ENCODE measurements at places on chromosomes 5 and 9.

DNA sequence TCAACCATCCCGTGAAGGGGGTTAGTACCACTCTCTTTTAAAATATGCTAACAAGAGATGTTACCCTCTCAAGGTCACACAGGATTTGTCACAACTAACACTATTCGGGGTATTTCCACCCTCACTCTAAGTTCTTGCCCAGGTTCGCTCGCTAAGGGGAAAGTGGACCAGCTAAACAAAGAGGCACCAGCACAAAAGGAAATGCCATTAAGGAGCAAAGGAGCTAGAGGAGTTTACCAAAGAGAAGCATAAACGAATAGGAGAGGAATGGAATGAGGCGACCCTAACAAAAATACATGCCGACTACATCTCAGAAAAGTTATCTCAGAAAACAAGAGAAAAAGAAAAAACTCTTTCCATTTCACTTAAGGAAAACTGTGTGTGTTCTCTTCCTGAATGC is 170.9 kb downstream of the DCP2 start:
- no peak for DNase-seq

DNA sequence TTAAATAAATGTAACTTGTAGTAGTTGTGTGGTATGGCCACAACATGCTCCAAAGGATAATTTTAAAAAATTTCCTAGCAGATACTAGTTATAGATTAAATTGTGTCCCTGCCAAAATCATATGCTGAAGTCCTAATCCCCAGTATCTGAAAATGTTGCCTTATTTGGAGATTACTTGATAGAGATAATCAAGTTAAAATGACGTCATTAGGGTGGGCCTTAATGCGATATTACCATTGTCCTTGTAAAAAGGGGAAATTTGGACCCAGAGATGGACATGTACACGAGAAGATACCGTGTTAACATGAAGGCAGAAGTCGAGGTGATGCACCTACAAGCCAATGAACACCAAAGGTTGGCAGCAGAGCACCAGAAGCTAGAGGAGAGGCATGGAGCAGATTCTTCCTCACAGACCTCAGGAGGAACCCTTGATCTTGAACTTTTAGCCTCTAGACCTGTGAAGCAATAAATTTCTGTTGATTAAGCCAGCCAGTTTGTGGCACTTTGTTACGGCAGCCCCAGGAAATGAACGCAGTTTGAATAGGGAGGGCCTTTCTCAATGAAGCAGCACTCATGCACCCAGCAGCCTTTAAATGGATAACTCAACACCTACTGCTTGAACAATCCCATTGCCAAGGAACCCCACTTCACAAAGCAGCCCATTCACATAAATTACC is 148.9 kb downstream of the ARHGAP26 start:
- DNase-seq = no peak

- DNase-seq = no peak
Measured at GRCh38 chr9:13278023-13278367, 1.5 kb downstream of the MPDZ start.

DNA sequence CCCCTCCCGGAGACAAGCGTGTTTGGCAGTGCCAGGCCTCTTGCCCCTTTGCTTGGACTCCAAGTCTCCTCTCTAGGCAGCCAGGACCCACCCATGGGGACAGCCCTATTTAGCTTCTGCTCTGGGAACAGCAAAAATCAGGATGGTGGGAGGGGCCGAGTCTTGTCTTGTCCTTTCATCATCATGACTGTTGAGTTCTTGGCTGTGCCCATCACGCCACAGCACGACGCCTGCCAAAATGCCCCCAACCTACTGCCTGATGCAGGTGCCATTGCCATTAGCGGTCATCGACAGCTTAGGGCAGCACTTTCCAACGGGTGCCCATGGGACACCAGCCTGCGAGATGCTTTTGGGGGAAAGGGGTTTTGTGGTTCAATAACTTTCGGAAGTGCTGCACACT is 18.9 kb downstream of the PLPP7 start:
- DNase-seq = no peak

DNA sequence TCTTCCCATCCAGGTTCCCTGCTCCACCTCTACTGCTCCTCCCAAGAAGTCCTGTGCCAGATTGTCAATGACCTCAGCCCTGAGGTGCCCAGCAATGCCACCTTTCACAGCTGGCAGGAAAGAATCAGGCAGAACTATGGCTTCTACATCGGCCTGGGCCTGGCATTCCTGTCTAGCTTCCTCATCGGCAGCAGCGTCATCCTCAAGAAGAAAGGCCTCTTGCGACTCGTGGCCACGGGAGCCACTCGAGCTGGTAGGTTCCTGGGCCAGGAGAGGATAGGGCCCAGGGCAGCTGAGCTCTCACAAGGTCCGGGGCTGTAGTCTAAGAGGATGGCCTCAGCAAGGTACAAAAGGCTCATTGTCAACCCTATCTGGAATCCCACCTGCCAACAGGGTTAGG is 3.1 kb downstream of the NIPAL4 start:
- DNase-seq = no peak

DNA sequence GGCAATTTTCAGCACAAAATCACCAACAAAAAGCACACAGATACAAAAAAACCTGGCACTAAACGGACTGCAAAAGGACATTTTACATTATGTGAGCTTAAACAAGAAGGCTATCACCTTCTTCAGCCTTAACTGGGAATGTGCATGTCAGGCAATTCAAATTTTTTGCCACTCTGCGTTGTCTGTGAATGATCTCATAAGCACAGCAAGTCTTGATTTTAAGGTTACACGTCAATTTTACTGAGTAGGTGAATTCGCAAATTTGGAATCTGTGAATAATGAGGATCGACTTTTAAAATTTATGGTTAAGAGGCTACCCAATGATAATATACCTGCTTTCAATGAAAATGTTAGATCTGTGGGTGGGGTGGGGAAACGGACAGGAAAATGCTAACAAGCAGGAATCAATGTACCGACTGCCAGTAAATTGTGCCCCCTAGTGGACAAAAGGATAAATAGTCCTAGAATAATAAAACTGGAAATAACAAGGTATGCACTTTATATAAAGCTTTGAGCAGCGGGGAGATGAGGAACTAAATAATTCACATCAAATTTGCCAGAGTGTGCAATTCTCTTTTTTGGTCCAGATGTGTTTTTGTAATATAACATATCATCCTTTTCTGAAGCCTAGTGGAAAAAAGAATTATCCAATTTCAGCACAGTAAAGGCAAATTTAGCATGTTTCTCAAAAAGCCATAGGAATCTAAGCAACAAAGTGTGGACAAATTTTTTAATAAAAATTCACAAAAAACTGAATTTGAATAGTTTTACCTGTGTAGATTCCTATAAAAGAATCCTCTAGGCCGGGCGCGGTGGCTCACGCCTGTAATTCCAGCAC is 20.5 kb downstream of the EQTN start:
- DNase-seq = no peak

DNA sequence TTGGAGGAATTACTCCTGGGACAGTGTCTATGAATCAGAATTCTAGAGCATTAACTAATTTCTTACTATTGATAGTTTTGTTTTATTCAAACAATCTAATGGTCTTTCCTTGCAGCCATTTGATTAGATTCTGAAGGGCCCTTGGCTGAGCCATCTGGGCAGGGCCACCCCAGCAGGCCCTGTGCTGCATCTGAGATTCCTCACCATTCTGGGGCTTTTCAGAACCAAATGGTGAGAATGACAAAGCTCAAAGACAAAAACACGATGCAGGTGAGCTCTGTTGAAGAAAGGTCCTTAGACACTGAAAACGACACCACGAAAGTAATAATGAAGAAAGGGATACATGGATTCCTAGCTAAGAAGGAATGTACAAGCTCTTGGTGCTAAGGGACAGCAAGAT is 321.0 kb upstream of the IRX4 start:
- DNase-seq = no peak

GRCh38 chr9:132931178-132931735 is 13.2 kb downstream of the TSC1 start:
- DNase-seq = no peak

GRCh38 chr9:78472111-78472510 is 175.2 kb downstream of the PSAT1 start:
- no peak for DNase-seq

- DNase-seq = no peak
Measured at GRCh38 chr9:135719472-135719871, 17.5 kb downstream of the KCNT1 start.

DNA sequence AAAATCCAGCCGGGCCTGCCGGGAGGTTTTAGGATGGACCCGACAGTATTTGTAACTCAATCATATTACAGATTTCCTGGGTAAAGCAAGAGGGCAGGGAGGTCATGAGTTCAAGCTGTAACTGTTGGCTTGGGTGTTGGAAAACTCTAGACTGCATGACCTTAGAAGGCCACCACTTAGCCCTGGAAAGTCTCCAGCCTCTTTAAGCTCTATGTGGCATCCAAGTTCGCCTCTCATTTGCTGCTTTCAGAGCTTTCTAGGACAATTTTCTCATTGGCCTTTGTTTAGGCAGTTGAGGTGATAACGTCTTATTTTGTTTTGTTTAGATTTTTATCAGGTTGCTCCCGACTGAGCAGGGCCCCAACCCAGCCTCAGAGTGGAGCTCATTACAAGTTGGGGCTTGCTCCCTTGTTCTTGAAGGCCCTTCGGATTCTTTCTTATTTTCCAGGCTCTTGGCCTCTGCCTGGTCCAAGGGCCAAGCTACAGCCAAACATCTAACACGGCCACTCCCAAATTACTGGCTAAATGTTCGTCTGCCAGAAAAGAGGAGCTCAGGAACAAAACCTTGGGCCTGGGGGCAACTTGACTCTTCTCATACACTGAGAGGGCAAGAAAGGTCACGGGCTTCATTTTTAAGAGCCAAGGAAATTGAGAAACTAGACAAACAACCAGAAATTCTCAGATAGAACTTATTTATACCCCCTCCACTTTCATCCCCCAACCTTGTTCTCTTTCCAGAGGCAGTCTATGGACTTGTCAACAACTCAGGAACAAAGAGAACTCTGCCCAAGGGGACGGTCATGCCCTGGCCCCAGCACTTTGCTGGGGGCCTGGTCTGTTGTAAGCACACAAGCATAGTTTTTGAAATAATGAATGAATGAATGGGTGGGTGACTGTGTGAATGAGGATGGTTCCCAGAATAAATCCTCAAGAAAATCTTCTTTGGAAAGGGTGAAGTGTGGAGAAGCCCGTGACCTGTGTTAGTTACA is 526.9 kb downstream of the BNC2 start:
- DNase-seq = no peak

- no peak for DNase-seq
Measured at GRCh38 chr5:97377582-97377981, 194.5 kb upstream of the RIOK2 start.

DNA sequence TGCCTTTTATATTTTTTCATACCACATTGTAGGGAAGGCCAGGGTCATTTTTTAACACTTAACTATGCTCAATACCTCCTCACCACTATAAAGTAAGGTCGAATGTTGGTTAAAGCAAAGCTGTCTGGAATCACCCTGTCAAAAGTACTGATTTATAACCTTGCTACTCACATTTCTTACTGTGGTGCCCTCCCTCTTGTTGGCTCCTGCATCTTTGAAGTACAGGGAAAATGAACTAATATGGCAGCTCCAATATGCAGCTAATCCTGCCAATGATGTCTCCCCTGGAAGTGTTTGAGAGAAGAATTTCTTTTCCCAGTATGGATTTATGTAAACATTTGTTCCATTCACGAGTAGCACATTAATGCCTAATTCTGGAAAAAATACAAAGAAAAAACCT is 108.4 kb upstream of the RPS23 start:
- DNase-seq = no peak

DNA sequence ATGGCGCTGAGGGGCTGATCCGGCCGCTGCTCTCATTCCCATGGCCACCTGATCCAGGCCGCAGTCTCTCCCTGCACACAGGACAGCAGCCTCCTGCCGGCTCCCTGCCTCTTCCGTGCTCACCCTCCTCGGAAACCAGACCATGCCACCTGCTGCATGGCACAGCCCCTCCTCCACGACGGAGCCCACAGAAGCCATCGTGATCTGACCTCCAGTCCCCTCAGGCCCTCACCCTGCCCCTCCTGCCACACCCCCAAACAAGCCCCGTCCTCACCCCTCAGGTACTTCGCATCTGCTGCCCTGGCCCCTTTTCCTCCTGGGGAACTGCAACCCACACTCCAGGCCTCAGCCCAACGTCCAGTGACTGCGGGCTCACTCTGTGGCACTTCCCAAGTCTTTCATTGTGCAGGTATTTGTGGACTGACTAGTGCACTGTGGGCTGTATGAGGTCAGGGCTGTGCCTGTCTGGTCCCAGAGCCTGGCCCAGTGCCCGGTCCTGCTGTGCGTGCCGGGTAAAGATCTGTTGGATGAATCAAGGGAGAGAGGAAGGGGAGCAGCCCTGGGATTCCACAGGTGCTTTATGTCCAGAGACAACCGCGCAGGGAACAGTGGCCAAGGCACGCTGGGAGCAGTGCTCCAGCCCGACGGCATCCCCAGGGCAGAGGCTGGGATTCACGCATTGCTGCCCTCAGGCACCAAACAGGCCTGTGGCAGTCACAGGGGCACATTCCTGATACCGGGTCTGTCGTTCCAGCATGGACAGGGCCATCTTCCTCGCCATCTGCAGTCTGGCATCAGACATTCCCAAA is 86.1 kb downstream of the ADAMTS2 start:
- peak; percentile 4 for DNase-seq

DNA sequence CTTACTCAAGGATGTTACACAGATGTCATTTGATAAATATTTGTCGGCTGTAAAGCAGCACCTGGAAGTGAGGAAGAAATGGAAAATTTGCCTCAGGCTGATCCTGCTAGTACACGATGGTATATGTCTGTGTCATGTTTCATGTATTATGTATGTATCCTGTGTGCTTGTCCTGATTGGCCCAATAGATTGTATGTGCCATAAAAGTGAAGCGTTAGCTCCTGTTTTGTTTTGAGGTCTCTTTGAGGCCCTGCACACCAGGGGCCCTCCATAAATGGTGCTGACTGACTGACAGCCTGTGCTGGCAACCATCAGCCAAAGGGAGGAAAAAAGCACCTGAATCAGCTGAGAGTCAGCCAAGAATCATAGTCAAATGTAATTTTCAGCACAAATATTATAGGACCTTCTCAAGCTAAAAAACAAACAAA is 11.8 kb upstream of the LNPEP start:
- DNase-seq = no peak

DNA sequence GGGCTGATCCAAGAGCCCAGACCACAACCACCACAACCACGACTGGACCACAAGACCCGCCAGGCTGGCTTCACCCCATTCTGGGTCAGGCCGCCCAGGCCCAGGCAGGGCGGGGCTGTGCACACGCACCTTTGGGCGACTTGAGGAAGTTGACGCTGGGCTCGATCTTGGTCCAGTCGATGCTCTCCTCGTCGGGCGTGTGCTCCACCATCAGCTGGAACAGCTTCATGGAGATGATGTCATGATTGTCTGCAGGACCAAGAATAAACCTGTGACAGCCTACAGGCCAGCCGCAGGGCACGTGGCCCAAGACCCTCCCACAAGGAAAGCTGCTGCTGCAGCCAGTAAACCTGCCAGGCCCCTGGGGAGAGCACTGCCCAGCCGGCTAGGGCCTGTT is 17.3 kb downstream of the LMAN2 start:
- DNase-seq = no peak

DNA sequence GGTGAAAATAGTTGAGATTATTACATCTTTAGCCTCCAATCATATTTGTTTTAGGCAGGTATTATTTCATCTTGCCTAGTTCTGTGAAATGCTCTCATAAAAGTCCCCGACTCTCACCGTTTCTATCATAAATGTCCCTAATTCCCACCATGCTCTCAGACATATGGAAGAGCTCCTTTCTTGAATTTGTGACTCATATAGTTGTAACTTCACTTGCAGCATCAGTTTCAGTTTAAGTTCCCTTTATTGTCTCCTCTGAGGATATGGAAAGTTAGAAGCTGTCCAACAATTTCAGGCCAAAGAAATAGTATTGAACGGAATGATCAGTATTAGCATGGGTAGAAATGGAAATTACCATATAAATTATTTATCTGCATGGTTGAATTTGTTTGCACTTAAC is 187.5 kb upstream of the NR4A3 start:
- DNase-seq = no peak

- DNase-seq = peak; percentile 31
Measured at GRCh38 chr9:38620483-38621433, at the start of gene ANKRD18A. ANKRD18A (minus strand) TSS chr9:38620596; CDS start chr9:38620285, 311 bp downstream.
